ENCODE measurements at places on chromosomes 5 and 9.

DNA sequence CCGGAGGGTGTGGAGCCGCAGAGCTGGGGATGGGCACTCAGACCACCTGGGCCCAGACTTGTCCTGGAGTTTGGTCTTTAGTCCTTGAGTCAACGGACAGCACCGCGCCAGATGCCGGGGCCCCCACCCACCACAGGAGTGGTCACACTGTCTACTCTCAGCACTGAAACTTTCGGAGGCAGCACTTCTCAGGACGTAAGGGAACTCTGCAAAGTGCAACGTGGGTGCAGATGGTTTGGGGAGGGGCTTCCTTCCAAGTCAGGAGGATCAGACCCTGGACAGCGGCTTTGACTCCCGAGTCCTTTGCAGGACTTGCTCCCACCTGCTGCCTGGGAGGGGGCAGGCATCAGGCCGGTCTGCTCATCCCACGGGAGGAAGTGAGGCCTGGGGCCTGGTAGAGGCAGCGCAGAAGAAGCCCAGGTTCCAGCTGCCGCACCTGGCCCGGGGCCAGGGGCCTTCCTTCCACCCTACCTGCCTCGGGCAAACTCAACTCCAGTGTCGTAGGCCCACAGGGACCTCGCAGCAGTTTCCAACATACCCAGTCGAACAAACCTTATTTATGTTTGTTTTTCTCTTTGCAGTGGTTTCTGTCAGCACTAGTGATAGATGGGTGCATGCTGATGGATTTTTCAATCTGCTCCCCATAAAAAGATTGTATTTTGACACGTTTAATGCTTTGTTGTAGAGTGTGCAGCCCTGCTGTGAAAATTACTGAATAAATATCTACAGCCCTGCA, 149.8 kb upstream of the PPP1R26 start:
- DNase-seq = no peak

- DNase-seq = no peak
Observed at GRCh38 chr5:76625087-76625815, 2.0 kb upstream of the F2RL2 start.

DNA sequence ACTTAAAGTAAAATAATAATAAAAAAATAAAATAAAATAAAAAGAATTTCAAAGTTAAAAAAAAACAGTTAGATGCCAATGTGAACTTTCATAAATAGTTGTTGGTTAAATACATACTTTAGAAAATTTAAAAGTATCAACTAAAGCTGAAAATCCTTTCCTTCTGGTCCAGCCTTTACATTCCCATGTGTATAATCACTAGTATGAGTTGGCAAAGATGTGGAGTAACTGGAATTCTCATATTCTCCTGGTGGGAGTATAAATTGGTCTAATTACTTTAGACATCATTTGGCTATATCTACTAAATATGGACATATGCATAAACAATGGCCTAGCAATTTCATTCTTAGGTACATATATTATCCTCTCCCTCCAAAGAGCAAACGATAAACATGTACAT, 619.9 kb downstream of the PTPRD start:
- no peak for DNase-seq

DNA sequence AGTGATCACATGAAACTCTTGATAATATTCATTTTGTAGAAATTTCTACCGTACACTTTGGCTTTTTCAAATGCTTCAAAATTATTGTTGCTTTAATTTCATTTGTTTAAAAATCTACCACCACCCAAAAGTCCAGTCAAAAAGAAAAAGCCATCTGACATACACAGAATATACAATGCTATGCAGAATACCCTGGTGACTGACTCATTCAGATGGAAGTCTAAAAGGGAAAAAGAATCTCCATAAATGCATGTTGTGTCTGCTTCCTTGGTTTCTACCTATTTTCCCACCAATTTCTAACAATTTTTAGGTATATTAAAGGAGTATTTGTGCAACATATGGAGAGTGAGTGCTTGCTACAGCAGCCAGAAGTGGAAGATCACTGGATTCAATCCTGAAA, 9.3 kb upstream of the RAPGEF6 start:
- no peak for DNase-seq

DNA sequence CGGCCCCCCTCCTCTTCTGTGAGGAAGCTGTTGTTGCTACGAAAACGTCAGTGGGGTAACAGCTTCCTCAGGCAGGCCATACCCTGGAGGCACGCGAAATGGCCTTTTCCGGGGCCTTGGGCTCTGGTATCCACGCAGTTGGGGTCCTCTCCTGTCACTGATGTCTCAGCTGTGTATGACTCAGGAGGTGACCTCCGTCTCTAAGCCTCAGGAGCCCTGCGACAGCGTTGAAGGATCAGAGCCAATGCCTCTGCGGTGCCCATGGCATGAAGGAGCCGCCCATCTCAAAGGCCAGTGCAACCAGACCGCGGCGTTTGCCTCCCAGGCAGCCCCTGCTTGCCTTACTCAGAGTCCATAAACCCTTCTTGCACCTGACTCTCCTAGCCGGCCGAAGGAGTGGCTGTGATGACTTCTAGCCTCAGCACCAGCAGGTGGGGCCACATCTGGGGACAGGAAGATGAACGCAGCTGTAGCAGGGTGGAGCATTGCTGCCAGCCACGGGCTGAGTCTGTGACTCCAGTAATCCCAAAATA, 1.0 kb upstream of the MXD3 start:
- DNase-seq = peak; percentile 73

DNA sequence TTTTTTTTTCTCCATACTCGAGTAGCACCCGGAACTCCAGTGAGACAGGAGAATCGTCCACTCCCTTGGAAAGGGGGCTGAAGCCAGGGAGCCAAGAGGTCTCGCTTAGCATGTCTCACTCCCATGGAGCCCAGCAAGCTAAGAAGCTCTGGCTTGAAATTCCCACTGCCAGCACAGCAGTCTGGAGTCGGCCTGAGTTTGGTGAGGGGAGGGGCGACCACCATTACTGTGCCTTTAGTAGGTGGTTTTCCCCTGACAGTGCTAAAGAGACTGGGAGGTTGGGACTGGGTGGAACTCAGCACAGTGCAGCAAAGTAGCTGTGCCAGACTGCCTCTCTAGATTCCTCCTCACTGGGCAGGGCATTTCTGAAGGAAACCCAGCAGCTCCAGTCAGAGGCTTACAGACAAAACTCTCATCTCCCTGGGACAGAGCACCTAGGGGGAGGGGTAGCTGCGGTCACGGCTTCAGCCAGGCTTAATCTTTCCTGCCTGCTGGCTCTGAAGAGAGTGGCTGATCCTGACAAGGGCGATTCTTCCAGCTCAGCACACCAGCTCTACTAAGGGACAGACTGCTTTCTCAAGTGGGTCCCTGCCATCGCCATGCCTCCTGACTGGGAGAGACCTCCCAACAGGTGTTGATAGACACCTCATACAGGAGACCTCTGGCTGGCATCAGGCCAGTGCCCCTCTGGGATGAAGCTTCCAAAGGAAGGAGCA, 414.5 kb upstream of the ZNF608 start:
- no peak for DNase-seq

DNA sequence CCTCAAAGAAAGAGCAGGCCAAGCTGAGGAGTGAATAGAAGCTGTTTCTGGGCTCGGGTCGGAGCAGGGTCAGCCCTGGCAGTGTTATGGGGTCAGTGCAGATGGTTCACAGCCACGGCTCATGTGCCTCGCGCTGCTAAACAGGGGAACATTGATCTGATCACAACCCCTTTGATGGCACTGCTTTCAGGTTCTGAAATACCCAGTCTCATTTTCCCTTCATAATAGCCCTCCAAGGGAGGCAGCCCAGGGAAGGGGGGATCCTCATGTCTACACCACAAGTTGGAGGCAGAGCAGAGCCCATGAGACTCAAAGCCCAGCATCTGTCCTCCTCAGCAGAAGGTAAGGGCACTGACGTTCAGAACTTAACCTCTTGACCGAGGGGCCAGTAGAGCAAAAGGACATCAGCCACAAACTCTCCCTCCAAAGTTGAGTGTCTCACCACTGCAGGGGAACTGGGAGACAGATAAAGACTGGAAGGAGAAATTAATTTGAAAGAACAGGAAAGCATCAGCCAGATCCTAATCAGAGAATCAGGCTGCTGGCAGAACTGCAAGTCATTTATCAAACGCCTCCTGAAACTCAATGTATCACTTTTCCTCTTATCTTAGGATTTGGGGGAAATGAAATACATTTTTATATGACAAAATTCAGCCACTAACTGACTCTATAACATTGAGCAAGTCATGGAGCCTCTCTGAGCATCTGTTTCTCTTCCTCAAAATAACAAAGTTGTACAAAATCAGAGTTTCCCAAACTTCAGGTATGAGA, 110.6 kb downstream of the SH3TC2 start:
- DNase-seq = no peak

- no peak for DNase-seq
Observed at GRCh38 chr9:123033352-123033751, at the start of gene GPR21. Gene GPR21 (plus strand): TSS chr9:123033667. CDS start chr9:123034567, 900 bp downstream.

- no peak for DNase-seq
Observed at GRCh38 chr5:160769301-160769700, 82.7 kb downstream of the ATP10B start.

- peak; percentile 65 for DNase-seq
Observed at GRCh38 chr5:151202381-151203139, 21.3 kb downstream of the CCDC69 start.

- no peak for DNase-seq
Observed at GRCh38 chr9:95096381-95096780, 221.1 kb downstream of the FANCC start.

DNA sequence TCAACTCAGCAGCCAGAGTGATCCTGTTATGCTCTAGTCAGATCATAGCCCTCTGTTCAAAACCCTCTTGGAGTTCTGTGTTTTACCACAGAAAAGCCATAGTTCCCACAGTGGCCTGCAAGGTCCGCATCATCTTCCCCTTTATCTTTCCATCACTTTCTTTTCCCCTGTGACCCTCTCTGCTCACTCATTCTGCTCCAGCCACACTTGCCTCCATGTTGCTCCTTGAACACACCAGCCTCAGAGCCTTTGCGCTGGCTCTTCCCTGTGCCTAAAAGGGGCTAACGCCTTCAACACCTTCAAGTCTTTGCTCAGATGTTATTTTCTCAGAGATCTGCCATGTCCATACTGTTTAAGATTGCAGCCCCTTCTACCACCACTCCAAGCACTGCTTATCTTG, 26.3 kb downstream of the CSF2 start:
- no peak for DNase-seq

- no peak for DNase-seq
Observed at GRCh38 chr5:60526336-60526875, 173.6 kb downstream of the DEPDC1B start.

- peak; percentile 16 for DNase-seq
Observed at GRCh38 chr5:151214614-151215545, 9.0 kb downstream of the CCDC69 start.

DNA sequence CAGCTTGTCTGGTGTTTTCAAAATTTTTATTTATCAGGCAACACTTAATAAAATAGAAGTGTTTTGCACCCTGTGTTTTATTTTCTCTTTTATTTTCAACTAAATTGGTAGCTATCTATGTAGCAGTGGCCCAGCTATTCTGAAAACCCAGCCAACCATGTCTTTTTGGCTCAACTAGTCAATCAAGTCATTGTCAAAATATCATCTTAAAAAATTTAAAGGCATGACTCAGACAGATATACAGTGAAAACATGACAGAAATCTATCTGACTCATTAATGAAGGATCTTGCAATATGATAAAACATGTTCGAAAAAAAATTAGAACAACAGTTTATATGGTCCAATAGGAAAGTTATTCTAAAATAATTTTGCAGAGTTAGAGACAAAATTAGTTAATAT, 75.1 kb downstream of the HSD17B4 start:
- no peak for DNase-seq

DNA sequence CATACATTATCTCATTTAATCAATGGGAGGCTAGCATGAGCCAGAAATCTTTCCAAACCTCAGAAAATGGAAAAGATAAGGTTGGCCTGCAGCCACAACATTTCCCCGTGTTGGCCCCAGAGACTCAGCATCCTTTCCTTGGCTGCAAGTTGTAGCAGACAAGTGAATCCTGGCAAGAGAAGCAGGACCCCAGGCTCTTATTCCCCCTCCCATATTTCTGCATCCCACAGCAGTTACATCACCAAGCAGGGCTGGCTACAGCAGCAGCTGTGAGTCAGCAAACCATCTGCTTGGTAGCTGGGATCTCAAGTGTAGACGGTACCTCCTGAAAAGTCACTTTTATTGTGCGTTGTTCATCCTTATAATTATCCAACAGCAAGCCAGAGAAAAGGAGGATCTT, 212.4 kb downstream of the GNA14 start:
- no peak for DNase-seq

DNA sequence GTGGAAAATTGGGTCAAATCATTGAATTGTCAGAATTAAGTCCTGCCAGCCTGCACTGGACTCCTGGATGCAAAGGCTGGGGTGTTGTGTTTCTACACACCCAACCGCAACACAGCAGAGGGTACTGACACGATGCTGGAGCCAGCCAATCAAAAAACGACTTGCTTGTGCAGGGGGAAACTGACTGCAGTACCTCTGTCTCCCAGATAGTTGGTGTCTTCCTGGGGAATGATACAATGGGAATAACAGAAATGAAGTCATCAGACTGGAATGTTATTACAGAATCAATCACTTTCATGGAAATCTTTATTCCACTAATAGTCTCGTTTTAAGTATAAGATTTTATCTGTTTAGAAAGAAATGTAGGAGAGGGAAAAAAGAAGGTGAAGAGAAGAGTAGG, 330.3 kb downstream of the MLLT3 start:
- DNase-seq = no peak

- DNase-seq = no peak
Observed at GRCh38 chr9:16293610-16294009, 576.9 kb downstream of the BNC2 start.

DNA sequence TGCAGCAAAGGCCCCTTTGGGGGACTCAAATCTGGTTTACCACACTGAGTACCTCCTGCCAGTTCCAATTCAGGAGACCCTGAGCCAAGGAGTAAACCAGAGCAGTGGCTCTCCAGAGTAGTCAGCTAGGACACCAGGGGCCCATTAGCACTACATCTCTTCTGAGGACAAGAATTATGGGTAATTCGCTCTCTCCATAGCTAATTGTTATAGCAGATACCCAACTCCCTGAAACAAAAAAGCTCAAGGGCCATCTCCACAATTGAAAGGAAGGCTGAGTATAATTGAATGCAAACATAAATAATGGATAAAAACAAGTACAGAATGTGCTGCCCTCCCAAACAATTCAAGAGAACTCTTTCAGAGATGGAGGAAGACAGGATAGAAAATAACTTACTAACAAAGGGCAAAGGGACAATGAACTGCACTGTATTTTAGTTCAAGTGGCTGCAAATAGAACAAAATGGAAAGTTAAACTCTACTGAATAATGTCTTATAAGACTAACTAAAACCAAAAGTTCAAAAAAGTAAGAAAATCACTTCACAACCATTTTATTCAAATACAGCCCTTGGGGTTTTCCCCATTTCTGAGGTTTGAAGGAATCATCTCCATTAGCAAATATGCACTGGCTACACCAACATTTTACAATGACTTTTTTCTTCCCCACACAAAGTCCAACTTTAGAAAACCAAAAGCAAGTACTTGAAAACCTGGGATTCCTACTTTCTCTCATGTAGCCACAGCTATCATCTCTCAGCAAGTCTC, 118.8 kb downstream of the SIL1 start:
- no peak for DNase-seq

DNA sequence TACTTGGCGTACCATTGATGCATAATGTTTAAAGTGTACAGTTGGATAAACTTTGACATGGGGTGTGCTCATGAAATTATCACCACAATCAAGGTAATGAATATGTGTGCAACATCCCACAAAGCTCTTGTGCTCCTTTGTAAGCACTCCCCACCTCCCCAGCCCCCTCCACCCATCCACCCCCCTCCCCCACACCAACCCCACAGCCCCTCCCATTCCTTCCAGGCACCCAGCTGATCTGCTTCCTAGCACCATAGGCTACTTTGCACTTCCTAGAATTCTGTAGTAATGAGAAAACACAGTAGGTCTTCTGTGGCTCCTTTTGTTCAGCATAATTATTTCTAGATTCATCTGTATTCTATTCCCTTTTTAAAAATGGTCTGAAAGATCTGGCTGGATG, 24.5 kb downstream of the FGD3 start:
- DNase-seq = no peak

Measured in stimulated activated CD4-positive, alpha-beta T cell treated with anti-CD3 and anti-CD28 coated beads, Interleukin-15, amount 100 ng/mL, for 24 hours (primary cell).